ENCODE measurements at places on chromosomes 4 and X. TPM values are rescaled to one million over a fixed set of nuclear protein-coding genes. Genes with fewer than 3 reads are reported as not detected.

DNA sequence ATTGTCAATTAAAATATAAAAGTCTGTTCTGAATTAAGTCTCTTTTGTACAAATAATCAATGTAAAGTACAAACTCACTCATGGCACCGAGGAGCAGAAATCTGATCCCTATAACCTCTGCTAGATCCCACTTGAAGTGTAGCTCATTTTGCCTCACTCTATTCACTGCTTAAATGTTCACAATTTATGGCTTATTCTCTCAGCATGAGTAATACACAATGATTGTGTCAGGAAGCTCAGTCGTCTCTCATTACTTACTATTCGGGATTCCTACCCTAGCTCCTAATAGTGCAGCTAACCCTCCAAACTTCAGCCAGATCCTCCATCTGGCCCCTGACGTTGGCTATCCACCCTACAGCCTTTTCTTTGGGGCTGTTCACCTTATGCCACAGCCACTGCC, 4.7 kb upstream of the AMMECR1 start:
- no peak for DNase-seq

GRCh38 chrX:53681661-53682060, 4.9 kb downstream of the HUWE1 start:
- no peak for DNase-seq

DNA sequence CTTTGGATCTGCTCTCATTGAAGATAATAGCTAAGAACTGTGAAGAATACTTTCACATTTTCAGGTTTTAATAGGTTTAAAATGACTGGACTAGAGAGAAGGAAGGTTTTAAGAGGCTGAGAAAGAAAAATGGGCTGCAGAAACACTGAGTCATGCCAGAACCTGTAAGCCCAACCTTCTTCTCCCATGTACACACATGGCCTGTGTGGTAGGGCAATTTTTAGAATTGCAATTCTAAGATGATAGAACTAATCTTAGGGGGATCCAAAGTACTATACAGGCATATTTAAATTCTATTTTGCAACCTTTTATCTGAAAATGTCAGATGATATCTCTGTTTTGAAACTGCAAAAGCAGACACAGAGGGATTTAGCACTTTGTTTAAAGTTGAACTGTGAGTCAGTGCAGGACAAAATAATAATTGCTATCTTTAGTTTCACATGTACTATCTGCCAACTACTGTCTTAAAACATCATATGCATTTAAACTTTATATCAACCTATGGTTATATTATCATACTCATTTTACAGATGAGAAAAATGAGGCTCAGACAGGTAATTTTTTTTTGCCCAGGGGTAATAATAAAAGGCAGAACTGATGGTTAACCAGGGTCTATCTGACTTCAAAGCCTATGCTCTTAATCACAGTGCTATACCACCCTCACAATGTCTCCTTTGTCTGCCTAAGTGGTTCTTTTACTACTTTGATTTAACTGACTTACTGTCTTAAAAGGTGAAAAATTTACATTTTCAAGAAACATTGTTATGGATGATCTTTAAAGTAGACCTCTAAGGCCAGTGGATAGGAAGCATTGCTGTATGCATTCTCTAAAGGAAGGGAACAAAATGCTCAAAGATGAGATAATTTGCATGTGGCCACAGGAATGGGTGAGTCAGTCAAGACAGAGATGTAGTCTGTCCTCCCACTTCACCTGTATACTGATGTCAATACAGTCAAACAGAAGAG, 4.3 kb downstream of the TMPRSS11E start:
- no peak for DNase-seq

DNA sequence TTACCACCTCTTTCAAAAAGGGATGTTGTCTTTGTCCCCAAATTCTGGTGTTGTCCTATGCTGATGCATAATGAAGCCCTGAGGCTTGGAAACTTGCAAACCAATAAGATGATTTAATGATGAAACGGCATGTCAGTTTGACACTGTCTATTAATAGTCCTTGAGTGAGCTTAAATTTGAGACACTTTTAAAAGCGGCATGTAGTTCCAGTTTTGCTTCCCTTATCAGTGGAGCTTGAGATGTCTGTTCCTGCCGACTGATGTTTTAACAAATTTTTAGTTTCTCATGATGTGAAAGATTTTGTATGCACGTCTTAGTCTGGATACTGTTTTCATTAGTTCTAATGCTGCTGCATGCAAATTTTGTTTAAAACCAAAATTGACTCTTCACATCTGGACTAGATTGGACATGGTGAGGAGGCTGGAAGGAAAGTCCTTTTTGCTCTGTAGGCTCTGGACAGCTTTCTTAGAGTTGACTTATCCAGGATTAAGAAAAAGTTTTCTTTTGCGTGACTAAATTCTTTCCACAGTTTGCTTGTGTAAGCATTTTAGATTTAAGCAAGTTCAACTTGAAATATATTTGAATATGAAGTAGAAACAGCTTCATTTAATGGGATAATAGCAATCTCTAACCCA, 11.7 kb downstream of the C1GALT1C1 start:
- no peak for DNase-seq

DNA sequence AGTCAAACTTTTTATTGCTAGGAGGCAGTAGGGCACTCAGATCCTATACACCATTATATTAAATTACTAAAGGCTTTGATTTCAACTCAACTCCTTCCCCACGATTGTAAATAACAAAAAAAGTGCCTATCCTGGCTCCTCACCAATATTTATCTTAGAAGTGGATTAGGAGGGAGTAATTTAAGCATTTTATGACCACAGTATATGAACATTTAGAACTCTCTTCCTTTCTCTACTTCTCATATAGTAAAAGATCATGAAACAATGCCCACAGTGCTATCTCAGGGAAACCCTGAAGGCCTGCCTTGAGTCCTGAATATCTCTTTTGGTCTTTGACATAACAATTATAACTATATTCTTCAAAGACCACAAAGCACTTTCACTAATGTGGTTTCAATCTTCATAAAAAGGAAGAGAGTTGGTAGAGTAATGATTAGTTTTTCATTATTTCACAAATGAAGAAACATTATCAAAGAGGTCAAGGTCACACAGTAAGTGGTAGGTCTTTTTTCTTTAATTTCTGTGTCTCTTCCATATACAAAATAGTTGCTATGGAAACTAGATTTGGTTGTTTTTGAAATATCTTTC, 29.1 kb upstream of the ADH1C start:
- no peak for DNase-seq

DNA sequence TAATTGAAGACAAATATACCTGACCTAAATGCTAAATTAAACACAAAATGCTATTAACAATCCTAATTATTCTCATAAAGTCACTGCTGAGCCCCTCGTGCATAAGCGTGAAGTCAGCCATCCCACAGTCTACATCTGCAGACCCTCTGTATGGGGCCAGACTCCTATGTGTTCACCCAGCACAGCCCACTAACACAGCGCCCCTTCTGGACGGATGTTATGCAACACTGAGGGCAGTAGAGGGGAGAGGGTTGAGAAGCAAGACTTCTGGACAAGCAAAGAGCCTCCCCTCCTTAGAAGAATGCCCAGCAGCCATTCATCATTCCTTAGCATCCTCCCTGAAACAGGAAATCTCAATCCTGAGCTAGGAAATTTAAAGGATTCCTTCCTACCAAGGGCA, 7.9 kb downstream of the TRPC3 start:
- DNase-seq, result no peak

- DNase-seq, result no peak
Observed at GRCh38 chr4:139535871-139536234, 20.2 kb downstream of the SETD7 start.

DNA sequence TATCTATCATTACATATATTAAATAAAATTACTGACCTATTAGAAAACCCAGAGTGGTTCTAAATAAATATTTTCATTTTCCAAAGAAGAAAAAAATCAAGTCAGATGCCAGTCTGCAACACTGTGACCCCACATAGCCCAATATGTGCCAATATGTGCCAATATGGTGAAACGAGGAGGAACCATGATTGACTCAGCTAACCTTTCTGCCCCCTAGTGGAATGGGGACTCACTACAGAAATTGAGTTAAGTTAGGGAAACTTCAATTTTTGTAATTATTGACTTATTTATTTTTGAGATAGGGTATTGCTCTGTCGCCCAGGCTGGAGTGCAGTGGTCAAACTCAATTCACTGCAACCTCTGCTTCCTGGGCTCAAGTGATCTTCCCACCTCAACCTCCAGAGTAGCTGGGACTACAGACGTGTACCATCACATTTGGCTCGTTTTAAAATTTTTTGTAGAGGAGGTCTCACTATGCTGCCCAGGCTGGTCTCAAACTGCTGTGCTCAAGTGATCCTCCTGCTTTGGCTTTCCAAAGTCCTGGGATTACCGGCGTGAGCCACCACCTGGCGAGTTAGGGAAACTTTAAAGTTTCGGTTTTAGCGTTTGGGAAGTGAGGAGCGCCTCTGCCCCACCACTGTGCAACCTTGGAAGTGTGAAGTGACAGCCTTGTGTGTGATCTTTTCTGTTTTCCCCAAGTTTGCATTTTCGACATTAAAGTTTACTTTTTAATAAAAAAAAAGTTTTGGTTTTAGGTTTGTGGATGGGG, 116.8 kb upstream of the SHISA3 start:
- peak; percentile 23 for DNase-seq

GRCh38 chrX:20280938-20281337, 14.2 kb upstream of the RPS6KA3 start:
- DNase-seq, result no peak

- no peak for DNase-seq
Observed at GRCh38 chrX:134570899-134571298, 87.4 kb downstream of the PLAC1 start.

GRCh38 chr4:144734522-144734921, 88.6 kb downstream of the HHIP start:
- no peak for DNase-seq

DNA sequence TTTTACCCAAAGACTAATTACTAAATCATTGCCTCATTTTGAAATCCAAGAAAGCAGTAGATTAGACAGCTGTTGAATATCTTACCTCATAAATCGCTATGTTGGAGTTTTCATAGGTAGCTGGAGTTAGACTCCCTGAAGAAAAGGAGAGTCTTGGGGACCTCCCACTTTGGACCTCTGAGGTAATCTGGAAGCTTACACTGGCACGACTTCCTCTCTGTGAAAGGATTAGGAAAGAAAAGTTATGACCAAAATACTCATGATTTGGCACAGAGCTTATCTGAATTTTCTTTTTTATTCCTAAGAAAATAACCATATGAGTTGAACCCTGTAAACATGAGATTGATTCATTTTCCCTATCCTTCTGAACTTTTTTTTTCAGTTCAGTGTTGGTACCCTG, 40.6 kb downstream of the GUCY2F start:
- DNase-seq, result no peak

DNA sequence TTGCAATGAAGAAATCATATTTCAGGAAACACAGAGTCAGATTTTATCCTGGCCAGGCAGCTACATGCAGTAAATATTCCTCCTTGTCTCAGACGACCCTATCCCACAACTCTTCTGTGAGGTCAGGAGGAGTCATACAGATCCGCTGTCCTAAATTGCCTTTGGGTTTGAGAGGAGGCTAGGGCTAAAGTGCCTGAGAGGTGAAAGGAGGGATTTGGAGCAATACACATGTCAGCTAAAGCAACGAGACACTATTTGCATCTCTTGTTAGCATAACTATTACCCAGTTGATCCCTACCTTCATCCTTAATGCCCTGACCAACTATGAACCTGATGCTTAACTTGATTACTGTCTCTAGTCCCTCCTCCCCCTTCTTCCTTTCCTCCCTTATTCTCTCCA, 98.6 kb downstream of the TBC1D19 start:
- no peak for DNase-seq

- DNase-seq, result no peak
Observed at GRCh38 chr4:169661761-169662160, 41.4 kb downstream of the CLCN3 start.

DNA sequence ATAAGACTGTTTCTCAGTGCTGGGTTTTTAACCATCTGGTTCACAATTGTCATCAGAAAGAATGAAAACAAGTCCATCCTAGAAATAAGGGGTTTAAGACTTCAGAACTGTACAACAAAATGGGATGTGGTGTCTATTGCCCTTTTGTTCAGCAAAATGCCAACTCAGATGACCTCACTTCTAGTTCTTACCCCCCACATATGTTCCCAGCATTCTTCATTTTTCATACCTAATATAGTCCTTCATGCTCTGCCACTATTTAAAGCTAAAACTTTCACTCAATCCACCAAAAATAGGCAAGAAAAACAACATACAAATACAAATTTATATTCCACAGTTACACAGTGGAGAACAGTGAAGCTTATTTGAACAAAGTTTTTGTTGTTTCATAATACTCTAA, 111.4 kb downstream of the SORBS2 start:
- no peak for DNase-seq

- no peak for DNase-seq
Observed at GRCh38 chr4:15504041-15504440, 34.4 kb downstream of the CC2D2A start.

DNA sequence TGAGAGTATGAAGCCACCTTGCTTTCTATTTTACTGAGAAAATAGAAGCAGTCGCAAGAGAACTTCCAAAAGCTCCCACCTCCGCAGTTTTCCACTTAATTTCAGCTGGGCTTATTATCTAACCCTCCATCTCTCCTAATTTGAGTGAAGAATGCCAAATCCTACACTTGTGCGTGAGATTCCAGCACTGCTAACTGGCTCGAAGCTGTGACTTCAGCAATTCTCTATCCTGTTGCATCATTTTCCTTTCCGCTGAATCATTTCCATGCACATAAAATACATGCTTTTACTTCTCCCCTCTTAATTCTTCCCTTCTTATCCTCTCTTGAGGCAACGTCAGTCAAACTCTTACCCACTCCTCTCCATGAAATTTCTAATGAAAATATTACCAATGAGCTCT, 189.5 kb downstream of the GASK1B start:
- DNase-seq, result no peak

- DNase-seq, result no peak
Observed at GRCh38 chr4:129138810-129139496, 43.0 kb downstream of the C4orf33 start.

GRCh38 chr4:161285461-161285860, 878.3 kb downstream of the FSTL5 start:
- DNase-seq, result no peak

- DNase-seq, result no peak
Observed at GRCh38 chr4:86174506-86174905, 185.3 kb downstream of the MAPK10 start.

The XG gene
- not detected for polyA plus RNA-seq

The PPA2 gene
- polyA plus RNA-seq, result 89.1 TPM

The SPATA4 gene
- polyA plus RNA-seq, result 0.18 TPM

The VSIG4 gene
- polyA plus RNA-seq, result not detected

The SUPT20HL1 gene
- not detected for polyA plus RNA-seq

The WNK3 gene
- 0.03 TPM for polyA plus RNA-seq

The STK32B gene
- 10.5 TPM for polyA plus RNA-seq

The KDR gene
- not detected for polyA plus RNA-seq

The ETDA gene
- polyA plus RNA-seq, result not detected

The CXCL11 gene
- not detected for polyA plus RNA-seq

The GLOD5 gene
- polyA plus RNA-seq, result not detected
